ENCODE measurements at places on chromosomes 2 and 18.

GRCh38 chr2:44616667-44617155 lies 255.0 kb downstream of the CAMKMT start:
- DNase-seq, result no peak

DNA sequence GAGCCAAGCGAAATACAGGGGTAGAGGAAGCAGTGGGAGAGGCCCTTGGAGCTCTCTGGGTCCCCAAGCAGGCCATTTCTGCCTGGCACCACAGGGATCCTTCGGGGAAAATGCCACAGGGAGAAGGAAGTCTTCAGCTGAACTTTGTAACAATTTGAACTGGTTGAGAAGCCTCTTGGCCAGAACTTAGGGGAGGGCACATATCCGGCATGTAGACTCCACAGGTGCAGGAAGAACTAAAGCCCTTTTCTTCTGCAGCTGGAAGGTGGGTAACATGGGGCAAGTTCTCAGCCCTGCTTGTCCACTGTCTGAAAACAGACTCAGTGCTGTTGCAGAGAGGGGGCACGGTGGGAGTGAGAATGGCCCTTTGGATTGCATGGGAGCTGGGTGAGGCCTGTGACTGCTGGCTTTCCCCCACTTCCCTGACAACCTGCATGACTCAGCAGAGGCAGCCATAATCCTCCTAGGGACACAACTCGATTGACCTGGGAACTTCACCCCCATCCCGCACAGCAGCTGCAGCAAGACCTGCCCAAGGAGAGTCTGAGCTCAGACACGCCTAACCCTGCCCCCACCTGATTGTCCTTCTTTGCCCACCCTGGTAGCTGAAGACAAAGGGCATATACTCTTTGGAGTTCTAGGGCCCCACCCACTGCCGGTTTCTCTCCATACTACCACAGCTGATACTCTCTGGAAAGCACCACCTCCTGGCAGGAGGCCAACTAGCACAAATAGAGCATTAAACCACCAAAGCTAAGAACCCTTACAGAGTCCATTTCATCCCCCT lies 101.6 kb upstream of the FAM136A start:
- no peak for DNase-seq

GRCh38 chr2:214005337-214005736 lies 405.5 kb upstream of the VWC2L start:
- DNase-seq, result no peak

DNA sequence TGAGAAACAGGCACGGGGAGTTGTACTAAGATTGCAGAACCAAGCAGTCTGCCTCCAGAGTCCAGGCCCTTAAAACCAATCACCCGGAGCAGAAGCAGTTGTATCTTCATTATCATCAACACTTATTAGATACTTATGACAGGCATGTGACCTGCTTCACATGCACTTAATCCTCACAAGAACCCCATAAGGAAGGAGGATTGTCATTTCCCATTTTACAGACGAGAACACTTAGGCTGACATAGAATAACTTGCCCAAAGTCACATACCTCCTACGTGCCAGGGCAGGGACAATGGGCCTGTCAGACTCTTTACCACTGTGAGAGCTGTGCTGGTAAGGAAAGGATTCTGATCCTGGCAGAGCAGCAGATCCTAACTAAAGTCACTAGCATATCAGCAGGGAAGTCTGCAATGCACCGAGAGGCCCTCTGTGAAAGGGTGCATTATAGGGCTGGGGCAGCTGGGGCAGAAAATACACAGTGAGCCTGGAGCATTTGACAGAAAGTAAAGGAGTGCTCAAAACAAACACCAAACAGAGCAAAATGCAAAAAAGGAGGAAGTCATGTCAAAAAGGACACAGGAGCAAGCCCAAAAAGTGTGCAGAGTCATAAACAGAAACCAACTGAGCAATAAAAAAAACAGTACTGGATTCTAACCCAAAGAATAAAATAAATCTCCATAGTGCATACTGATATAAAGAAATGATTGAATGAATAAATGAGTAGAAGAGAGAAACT lies 55.9 kb upstream of the SP3 start:
- DNase-seq, result no peak

DNA sequence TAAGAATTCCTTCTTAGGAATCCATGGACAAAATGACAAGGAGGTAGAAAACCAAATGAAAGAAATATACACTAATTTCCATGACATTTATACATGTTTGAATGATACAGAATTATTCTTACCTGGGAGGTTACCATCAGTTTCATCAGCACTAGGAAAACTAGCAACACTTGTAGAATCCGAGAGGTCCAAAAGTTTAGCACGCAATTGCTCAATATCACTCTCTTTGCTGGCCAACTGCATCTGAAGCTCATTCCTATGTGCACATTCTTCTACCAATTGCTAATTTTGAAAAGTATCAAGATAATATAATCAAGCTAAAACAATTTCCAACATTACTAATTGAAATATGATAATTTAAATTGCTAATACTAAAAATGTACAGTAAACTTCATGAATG lies 144.8 kb downstream of the ROCK1 start:
- DNase-seq, result no peak

DNA sequence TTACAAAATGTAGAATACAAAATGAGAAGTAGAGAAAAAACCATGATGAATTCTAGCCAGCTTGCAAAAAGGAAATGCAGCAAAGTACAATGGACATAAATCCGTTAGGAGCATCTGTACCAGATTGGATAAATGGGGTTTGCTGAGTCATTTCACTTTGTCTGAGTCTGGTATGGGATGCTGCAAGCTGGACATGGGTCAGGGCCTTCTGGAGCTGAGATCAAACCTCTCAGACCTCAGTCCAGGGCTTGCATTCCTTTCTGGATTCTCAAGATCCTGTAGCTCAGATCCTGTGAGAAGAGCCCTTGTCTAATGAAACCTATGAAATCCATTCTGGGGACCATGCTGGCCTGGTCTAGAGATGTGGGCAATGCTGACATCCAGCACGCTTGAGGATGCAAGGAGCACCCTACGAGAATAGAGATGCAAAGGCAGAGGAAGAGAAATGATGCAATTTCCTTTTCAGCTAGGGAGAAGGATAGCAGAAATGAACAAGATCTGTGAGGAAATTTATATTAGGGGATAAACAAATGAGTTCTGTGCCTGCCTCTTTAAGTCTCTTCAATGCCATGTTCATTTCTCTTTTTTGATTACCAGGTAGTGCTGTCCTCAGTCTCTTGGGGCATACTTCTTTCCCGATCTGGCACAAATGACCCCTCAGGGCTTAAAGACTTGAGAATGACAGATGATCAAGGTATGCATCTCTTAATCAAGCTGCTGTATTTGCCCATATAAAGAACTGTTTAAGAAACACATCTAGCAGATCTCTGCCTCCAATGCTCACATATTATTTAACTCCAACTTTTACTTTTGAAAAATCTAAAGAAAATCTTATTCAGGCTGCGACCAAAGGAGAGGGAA lies 230.4 kb downstream of the MEIS1 start:
- DNase-seq, result no peak

DNA sequence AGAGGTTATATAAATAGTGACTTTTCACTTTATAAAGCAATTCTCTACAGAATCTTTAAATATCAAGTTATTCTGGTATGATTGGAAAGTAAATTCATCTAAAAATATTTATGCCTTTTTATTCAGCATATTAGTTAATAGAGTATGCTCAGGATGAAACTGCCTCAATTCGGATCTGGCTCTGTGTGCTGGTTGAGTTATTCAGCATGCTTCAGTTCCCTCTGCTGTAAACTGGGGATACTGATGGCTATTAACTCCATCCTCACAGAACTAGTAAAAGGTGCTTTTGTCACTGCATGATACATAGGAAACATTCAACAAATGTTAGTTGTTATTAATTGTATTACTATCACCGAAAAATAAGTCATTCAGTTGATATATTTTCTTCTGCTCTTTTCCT lies 250.3 kb downstream of the NRXN1 start:
- no peak for DNase-seq

- DNase-seq, result no peak
These were observed 38.1 kb downstream of the ATOH8 start for GRCh38 chr2:85791704-85792565.

GRCh38 chr18:48734460-48734859 lies 195.6 kb downstream of the CTIF start:
- no peak for DNase-seq

DNA sequence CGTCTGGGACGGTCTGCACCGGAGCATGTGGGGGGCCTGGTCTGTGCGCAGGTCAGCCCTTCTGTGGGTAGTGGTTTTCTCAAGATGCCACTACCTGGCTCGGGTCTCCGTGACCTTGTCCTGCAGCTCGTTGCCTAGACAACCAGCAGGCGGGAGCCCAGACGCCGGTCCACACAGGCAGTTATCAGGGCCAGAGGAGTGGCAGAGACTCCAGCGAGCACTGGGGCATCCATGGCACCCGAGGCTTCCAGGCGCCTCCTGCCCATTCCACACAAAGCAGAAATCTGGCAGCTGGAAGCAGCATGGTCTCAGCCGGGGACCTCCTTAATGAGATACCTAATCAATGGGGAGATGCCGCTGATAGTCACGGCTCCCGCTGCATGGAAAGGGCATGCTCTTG lies 156.1 kb downstream of the FAM210A start:
- peak; percentile 15 for DNase-seq

DNA sequence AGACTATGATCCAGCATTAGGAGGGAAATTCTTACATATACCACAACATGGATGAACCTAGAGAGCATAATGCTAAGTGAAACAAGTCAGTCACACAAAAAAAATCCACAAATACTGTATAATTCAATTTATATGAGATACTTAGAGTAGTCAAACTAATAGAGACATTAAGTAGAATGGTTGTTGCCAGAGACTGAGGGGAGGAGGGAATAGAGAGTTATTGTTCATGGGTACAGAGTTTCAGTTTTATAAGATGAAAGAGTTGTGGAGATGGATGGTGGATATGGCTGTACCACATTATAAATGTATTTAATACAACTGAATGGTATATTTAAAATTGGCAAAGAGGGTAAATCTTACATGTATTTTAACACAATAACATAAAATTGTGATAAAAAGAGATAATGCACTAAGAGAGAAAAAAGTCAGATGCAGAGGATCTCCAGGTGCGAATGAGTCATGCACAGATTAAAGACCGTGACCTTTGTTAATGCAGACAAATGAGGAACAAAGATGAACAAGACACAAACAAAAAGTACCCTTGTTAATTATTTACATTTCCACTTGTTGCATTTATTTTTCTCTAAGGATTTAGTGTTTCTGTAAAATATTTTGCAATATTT lies 541.7 kb upstream of the MEX3C start:
- no peak for DNase-seq

- no peak for DNase-seq
These were observed 85.1 kb downstream of the ANTXR1 start for GRCh38 chr2:69097891-69098655.

DNA sequence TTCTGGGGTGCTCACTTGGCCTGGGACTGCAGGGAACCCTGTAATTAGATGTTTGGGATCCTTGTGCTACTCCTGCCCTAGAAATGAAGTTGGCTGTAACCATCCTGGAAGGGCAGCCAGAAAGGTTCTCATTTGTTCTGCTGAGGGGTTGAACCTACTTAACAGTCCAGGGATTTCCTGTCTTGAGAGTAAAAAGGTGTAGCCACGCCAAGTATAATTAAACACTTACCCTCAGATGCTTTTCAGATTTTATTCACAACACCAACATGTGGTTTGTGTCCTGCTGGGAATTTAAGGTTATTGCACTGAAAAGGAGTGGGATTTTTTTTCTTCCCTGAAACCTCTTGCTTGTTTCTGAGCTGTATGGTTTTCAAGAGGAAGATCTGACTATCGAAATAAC lies 222.4 kb upstream of the APCDD1 start:
- DNase-seq, result no peak

- DNase-seq, result no peak
These were observed 437.6 kb downstream of the DLGAP1 start for GRCh38 chr18:4017480-4017879.

DNA sequence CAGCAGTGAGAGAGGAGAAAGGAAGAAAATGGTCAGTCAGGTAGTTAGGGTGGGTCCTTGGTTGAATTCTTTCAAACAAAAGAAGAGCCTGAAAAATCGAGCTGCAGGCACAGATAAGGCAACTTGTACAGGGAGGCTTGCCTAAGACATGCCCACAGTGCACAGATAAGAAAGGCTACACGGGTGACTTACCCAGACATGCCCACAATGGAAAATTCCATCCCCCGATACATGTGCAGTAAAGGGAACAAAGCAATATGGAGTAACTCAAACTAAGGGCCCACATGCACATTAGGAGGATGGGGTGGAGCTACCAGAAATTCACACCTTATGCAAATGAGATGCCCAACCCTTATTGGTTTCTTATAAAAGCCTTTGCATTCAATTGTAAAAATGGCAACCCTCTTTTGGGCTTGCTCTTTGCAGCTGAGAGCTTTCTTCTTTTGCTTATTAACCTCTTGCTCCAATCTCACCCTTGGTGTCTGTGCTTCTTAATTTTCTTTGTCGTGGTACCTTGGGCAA lies 110.3 kb upstream of the RMP24 start:
- no peak for DNase-seq

DNA sequence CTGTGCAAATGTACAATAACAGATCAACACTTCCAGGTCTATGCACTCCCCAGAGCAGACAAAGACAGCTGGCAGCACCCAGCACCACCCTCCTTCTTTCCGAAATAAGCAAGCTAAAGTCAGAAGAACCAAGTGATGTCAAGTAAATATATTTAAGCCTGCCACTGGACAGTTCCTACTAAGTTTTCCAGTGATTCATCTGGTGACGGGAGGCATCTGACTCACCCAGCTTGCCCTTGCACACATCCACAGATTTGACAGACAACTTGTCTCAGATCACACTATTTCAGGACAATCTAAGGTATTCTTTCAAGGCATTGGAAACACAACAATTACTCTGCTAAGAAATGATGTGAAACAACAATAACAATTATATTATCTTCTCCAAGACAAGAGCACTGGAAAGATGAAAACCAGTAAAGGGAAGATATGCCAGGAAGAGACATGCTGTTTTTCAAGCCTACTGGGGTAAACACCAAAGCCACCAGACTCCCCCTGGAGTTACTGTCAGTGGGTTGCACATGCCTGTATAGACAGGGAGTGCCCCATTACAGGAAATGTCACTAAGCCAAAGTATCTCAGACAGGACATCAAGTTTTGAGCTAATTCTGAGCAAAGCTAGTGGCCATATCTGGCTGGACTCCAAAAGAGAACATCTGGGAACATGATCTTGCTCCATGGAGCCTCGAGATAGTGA lies 287.9 kb upstream of the KLHL29 start:
- DNase-seq, result no peak

DNA sequence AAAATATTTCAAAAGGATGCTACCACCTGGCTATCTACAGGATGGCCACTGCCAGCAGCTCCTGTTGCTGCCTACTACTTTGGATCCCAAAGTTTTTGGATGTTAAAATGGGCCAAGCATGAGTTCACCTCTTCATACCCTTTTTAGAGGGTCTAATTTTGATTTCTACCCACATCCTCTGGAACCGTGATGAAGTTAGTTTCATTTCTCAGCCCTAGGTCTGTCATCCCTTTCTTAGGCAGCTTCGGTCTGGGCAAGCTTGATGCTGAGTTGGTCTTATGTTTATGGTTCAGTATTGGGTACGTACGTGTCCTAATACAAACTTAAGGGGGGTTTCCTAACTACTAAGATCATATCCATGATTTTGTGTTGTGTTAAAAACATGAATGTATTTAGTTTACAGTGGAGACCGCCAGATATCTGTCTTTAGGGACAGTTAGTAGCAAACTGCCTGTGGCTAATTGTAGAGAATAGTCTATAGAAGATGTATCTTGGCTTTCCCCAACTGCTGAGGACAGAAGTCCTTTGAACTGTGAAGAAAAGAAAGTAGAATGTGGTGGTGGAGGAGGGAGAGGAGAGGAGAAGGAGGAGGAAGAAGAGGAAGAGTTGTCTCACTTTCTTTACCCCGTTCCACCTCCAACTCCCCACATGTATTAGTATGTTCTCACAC lies 184.9 kb downstream of the UBE2E3 start:
- no peak for DNase-seq

- DNase-seq, result peak; percentile 84
These were observed at the start of gene SCG2 for GRCh38 chr2:223601932-223602666. Gene SCG2 (minus strand): TSS chr2:223602361. CDS start chr2:223599282, 3,079 bp downstream.
